ENCODE measurements at places on chromosomes 6 and 20.

- DNase-seq: no peak
- H3K4me3 ChIP-seq: no peak overlapping the region
- no peaks in the 10 kb centered on the region for H3K27me3 ChIP-seq
- no peaks in the 10 kb centered on the region for H3K4me1 ChIP-seq
- H3K36me3 ChIP-seq: no peaks in the 10 kb centered on the region
Observed at GRCh38 chr20:17066902-17067301, 159.9 kb upstream of the PCSK2 start.

DNA sequence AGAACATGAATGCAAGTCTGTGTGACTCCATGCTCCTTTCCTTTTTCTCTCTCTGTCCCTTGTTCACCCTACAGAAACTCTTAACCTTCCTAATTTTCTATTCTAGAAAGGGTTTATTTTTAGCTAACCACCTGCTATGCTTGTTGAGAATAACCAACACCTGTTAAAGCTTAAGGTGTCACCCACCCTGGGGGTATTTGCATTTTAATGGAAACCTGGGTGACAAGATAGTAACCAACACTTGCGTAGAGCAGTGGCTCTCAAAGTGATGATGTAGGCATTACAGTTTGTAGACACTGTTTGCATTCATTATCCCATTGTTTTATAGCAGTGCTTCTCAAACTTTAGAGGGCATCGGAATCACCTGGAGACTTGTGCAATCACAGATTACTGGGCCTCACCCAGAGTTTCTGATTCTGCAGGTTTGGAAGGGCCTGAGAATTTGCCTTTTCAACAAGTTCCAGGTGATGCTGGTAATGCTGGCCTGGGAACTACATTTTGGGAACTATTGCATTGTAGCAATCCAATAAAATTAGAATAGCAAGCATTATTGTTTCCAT is 114.4 kb upstream of the ARMC2 start:
- no peak overlapping the region for H3K4me3 ChIP-seq
- H3K27ac ChIP-seq: no peak overlapping the region
- no peaks in the 10 kb centered on the region for H3K36me3 ChIP-seq
- H3K27me3 ChIP-seq: no peaks in the 10 kb centered on the region
- no peaks in the 10 kb centered on the region for H3K4me1 ChIP-seq

DNA sequence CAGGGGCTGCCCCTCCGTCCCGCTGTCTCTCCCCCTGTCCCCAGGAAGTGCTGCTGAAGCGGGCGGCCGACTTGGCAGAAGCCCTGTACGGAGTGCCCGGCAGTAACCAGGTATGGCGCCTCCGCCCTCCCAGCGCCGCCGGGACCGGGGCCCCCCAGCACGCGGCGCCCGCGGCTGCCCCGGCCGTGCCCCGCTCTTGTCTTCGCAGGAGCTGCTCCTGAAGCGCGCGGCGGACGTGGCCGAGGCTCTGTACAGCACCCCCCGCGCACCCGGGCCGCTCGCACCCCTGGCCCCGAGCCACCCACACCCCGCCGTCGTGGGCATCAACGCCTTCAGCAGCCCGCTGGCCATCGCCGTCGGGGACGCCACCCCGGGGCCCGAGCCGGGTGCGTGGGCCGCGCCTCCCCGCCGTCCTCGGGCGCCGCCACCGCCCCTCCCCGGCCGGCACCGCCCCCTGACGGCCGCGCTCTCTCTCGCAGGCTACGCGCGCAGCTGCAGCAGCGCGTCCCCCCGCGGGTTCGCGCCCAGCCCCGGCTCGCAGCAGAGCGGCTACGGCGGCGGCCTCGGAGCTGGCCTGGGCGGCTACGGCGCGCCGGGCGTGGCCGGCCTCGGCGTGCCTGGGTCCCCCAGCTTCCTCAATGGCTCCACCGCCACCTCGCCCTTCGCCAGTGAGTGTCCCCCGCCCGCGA is 48.4 kb downstream of the CPXM1 start:
- H3K27ac ChIP-seq: no peak overlapping the region
- peaks cover 33% of the 10 kb centered on the region for H3K4me1 ChIP-seq
- H3K36me3 ChIP-seq: no peaks in the 10 kb centered on the region
- H3K4me3 ChIP-seq: no peak overlapping the region

GRCh38 chr20:57263801-57264792 is 2.3 kb downstream of the BMP7 start:
- peaks cover 9% of the 10 kb centered on the region for H3K27me3 ChIP-seq
- H3K36me3 ChIP-seq: no peaks in the 10 kb centered on the region
- no peaks in the 10 kb centered on the region for H3K4me1 ChIP-seq
- no peak overlapping the region for H3K27ac ChIP-seq
- no peak for DNase-seq
- no peak overlapping the region for H3K4me3 ChIP-seq

DNA sequence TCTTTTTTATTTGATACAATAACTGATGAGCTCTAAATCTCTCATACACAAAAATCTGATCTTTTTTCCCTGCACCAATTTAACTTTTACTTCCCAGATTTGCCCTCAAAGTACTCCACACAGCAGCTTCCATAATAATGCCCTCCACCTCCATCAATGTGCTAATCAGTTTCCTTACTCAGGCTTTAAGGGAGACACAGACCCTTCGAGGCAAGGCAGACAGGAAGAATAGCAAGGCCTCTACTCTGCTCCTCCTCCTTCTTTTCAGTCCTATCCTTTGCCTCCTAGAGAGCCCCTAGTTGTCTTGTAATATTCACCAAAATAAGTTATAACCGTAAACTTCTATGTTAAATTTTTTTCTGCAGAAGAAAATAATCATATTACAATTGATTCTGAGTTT is 444.9 kb upstream of the RNF217 start:
- H3K4me3 ChIP-seq: no peak overlapping the region
- no peak overlapping the region for H3K27ac ChIP-seq
- no peaks in the 10 kb centered on the region for H3K36me3 ChIP-seq
- no peaks in the 10 kb centered on the region for H3K4me1 ChIP-seq
- H3K27me3 ChIP-seq: no peaks in the 10 kb centered on the region
- DNase-seq: no peak

GRCh38 chr6:113486199-113486598 is 370.9 kb upstream of the MARCKS start:
- H3K4me3 ChIP-seq: no peak overlapping the region
- H3K4me1 ChIP-seq: no peaks in the 10 kb centered on the region
- H3K27ac ChIP-seq: no peak overlapping the region
- H3K36me3 ChIP-seq: no peaks in the 10 kb centered on the region

- no peaks in the 10 kb centered on the region for H3K27me3 ChIP-seq
- no peaks in the 10 kb centered on the region for H3K36me3 ChIP-seq
- H3K4me1 ChIP-seq: no peaks in the 10 kb centered on the region
- H3K27ac ChIP-seq: no peak overlapping the region
- H3K4me3 ChIP-seq: no peak overlapping the region
Observed at GRCh38 chr20:12849225-12849910, 159.4 kb upstream of the SPTLC3 start.
